Suprapubic skin (tissue), 4 donors: ENCODE measurements at places on chromosomes 5 and 9.

- H3K36me3 ChIP-seq, result no peaks in the 10 kb centered on the region
- peaks cover 44% of the 10 kb centered on the region for H3K4me1 ChIP-seq
- DNase-seq, result no peak
- H3K27ac ChIP-seq, result no peak overlapping the region
Observed at GRCh38 chr9:108779551-108780325, 76.0 kb downstream of the ACTL7B start.

GRCh38 chr5:42858031-42858643 lies 46.4 kb upstream of the SELENOP start:
- H3K27ac ChIP-seq, result peak overlapping the region; percentile 77
- H3K4me3 ChIP-seq, result no peak overlapping the region
- no peaks in the 10 kb centered on the region for H3K36me3 ChIP-seq
- no peaks in the 10 kb centered on the region for H3K27me3 ChIP-seq
- DNase-seq, result no peak

GRCh38 chr9:90680534-90680933 lies 37.9 kb upstream of the DIRAS2 start:
- H3K4me3 ChIP-seq, result no peak overlapping the region
- no peak for DNase-seq

- H3K4me3 ChIP-seq, result no peak overlapping the region
- no peak for DNase-seq
- no peak overlapping the region for H3K27ac ChIP-seq
- no peaks in the 10 kb centered on the region for H3K36me3 ChIP-seq
- H3K4me1 ChIP-seq, result peaks cover 11% of the 10 kb centered on the region
Observed at GRCh38 chr5:149383399-149383798, 4.3 kb upstream of the IL17B start.

DNA sequence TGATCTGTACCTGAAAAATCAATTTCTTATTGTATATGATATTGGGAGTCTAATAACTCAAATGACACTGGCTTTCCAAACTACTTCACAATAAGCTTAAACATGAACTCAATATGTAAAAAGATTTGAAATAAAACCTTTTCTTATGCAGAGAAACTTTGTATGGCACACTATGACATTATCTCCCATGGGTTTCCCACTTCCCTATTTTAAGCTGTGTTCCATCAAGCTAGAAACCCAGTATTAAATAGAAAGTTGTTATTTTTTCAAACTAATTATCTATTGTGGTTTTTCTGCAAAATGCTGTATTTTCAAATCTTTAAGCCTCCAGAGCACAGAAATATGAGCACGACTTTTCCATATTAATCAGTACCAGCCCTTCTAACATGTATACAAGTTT lies 174.7 kb downstream of the NFIB start:
- H3K27me3 ChIP-seq, result no peaks in the 10 kb centered on the region
- no peak overlapping the region for H3K27ac ChIP-seq
- H3K4me3 ChIP-seq, result no peak overlapping the region

GRCh38 chr9:89021154-89021803 lies 30.0 kb downstream of the S1PR3 start:
- H3K27me3 ChIP-seq, result no peaks in the 10 kb centered on the region
- peaks cover 36% of the 10 kb centered on the region for H3K4me1 ChIP-seq
- no peak overlapping the region for H3K4me3 ChIP-seq
- H3K36me3 ChIP-seq, result no peaks in the 10 kb centered on the region
- peak; percentile 75 for DNase-seq

DNA sequence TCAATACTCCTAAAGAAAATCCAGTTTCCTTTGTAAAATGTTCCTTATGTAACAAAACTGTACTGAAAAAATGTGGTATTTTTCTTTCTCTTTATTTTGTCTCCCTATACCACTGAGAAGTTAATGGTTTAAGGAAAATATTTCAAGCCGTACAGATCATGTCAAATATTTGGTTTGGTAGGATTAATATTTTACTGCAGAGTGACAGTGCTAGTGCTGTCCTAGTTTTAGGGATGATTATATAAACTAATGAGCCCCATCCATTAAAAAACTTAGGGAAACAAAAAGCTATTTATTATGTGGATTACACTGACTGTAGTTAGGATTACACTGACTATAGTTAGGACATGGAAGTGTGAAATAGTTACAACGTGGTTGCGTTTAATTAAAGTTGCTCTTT lies 209.1 kb downstream of the CD180 start:
- H3K27me3 ChIP-seq, result no peaks in the 10 kb centered on the region
- H3K36me3 ChIP-seq, result no peaks in the 10 kb centered on the region
- no peak for DNase-seq
- H3K4me3 ChIP-seq, result no peak overlapping the region
- peaks cover 10% of the 10 kb centered on the region for H3K4me1 ChIP-seq
- no peak overlapping the region for H3K27ac ChIP-seq

DNA sequence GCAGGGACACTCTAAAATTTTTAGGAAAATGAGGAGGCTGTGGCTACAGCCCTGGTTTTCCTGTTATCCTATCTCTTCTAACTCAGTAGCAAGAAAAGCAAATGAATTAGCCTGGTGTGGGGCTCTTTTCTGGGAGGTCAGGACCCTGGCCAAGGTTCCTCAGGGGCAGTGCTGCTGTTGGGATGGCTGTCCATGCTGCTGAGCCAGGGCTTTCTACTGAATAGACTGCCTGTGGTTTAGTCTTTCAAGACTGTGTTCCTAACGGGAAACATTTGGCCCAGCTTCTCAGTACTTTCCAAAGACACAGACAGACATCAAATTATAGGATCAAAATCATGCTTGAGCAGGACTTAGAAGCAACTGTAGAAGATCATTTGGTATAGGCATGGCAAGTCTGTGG lies 18.1 kb downstream of the TNC start:
- no peak overlapping the region for H3K27ac ChIP-seq
- no peaks in the 10 kb centered on the region for H3K36me3 ChIP-seq
- H3K4me3 ChIP-seq, result no peak overlapping the region
- DNase-seq, result no peak
- H3K27me3 ChIP-seq, result no peaks in the 10 kb centered on the region

DNA sequence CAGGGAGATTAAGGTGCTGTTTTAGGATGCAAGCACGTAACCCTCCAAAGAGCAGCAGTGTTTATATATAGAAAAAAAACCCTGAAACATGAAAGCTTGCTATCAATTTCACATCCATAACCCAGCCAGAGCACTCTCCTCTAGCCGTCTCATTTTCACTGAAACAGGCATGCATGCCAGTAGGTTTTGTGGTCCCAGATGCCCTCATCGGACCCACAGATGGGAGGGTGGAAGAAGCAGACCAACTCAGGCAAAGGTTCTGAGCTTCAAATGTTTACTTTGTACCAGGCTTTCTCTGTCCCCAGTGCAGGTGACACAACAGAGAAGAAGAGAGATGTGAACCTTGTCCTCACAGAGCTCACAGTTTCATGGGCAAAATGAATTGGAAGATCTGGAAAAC lies 127.4 kb upstream of the ATP10B start:
- H3K36me3 ChIP-seq, result no peaks in the 10 kb centered on the region
- H3K27me3 ChIP-seq, result no peaks in the 10 kb centered on the region
- H3K4me3 ChIP-seq, result no peak overlapping the region
- H3K27ac ChIP-seq, result no peak overlapping the region
- no peaks in the 10 kb centered on the region for H3K4me1 ChIP-seq

DNA sequence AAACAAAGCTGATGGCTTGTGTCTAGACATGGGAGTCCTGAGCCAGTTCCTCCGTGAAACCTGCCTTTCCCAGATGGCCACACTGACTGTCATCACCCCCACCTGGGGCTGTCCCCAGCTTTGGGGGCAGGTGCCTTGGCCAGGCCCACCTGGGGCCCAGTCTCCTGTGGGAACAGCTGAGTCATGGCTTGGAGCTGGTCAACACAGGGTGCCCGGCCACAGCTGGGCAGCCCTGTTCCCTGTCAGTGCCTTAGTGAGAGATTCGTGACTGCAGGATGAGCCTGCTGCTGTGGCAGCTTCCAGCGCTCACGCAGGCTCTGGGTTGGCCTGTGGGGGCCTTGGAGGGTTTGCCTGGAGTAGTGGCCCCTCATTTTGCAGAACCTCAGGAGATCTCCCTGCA lies 56.5 kb downstream of the COL5A1 start:
- DNase-seq, result no peak
- peaks cover 8% of the 10 kb centered on the region for H3K27me3 ChIP-seq
- H3K4me1 ChIP-seq, result peaks cover 10% of the 10 kb centered on the region
- H3K4me3 ChIP-seq, result no peak overlapping the region

DNA sequence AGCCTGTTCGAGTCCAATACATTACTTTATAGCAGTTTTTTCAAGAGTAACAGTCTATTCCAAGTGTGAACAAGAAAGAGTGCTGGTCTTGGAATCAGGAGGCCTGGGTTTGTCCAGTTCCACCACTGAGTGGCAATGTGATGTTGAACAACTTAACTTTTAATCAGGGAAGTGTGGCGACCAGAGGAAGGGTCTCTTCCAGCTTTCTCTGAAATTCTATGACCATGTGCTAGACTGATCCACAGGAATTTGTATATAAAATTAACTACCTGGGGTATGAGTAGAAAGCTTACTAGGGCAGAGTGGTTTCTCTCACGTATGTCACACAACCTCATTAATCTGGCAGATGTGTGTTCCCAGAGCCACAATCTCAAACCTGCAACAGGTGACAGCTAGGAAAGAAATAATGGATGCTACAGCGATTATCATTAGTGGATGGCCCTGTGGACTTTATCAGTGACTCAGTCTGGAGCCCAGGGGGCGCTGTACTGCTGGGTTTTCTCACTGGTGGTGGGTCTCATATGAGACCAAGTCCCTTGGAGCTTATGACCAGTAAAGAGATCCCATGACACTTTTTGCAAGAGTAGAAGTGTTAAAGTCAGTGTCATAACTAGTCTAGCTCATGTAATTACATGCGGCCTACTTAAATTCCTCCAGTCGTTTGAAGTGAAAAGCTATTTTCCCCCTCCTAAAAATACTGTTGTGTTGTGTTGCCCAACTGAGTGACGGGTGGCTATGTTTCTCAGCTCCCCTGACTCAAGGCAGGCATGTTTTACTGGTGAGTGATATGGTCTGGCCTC lies 116.5 kb downstream of the GDNF start:
- no peak overlapping the region for H3K27ac ChIP-seq
- no peaks in the 10 kb centered on the region for H3K27me3 ChIP-seq
- H3K4me3 ChIP-seq, result no peak overlapping the region
- no peaks in the 10 kb centered on the region for H3K4me1 ChIP-seq
- DNase-seq, result no peak
- peaks cover 43% of the 10 kb centered on the region for H3K36me3 ChIP-seq
